ENCODE measurements at places on chromosomes 1 and 21.
A peak's percentile ranks its signal among the peaks of the same experiment; 100 is the strongest.

- no peak for DNase-seq
Measured at GRCh38 chr1:30242722-30243457, 480.5 kb downstream of the MATN1 start.

- peak; percentile 70 for DNase-seq
Measured at GRCh38 chr1:80217377-80217986, 1211.0 kb upstream of the ADGRL4 start.

DNA sequence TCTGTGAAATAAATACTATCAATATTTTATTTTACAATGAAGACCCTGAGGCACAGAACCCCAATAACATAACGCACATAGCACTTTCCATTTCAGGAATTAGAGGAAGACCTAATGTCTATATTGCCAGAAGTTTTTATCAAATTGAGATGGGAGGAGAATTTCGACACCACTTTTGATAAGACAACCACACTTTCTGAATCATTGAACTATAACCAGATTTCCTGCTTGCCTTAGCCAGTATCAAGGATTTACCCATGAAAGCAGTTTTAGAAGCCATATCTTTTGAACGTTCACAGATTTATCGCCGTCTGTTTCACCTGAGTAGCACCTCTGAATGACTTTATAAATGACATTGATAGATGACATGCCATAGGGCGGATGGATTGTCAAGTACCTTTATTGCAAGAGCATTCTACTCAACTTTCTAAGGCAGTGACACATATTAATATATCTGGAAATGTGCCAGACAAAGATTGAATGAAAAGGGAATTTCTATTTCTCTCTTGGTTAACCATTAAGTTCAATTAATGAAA is 768.4 kb downstream of the LTN1 start:
- DNase-seq = no peak

DNA sequence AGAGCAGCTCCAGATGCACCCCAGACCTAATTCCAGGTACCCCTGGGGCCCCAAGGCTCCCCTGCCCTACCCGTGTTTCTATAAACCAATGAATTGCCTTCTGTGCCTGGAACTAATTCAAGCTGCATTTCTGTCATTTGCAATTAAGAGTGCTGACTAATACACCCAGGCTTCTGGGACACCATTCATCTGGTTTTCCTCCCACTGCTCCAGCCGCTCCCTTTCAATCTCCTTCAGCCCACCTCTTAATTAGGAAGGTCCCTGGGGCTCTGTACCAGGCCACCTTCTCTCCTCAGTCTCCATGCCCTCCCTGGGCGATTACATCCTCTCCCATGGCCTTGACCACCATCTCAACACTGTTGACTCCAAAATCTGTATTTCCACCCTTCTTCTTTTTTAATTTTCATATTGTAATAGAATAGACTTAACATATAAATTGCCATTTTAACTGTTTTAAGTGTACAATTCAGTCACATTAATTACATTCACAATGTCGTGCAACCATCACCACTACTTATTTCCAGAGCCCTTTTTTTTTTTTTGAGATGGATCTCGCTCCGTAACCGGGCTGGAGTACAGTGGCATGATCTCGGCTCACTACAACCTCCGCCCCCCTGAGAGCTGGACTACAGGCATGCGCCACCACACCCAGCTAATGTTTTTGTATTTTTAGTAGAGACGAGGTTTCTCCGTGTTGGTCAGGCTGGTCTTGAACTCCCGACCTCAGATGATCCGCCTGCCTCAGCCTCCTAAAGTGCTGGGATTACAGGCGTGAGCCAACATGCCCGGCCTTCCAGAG is 9.2 kb upstream of the GJB3 start:
- no peak for DNase-seq

DNA sequence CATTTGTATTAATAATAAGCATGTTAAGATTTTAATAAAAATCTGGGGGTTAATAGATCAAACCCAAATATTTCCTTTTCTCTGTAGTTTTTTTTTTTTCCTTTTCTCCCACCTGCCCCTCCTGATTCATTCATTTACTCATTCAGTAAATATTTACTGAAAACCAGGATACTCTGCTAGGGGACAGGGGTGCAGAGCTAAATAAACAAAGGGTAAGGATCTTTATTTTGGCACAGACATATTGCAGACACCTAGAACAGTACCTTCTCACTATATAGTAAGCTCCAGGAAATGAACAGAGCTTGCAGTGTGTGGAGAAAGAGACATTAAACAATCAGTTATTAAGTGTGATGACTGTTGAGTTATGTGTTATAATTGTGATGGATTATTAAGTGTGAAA is 60.9 kb downstream of the AK5 start:
- DNase-seq = no peak

DNA sequence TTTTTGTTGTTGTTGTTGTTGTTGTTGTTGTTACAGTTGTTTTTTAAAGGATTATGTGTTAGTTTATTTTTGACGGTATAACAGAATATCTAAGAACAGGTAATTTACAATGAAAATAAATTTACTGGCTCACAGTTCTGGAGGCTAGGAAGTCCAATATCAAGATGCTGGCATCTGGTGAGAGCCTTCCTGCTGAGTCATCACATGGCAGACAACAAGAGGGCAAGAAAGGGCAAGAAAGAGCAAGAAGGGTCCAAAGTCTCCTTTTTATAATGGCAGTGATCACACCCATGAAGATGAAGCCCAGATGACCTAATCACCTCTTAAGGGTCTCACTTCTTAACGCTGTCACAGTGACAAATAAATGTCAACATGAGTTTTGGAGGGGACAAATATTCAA is 142.1 kb downstream of the NEGR1 start:
- peak; percentile 7 for DNase-seq

DNA sequence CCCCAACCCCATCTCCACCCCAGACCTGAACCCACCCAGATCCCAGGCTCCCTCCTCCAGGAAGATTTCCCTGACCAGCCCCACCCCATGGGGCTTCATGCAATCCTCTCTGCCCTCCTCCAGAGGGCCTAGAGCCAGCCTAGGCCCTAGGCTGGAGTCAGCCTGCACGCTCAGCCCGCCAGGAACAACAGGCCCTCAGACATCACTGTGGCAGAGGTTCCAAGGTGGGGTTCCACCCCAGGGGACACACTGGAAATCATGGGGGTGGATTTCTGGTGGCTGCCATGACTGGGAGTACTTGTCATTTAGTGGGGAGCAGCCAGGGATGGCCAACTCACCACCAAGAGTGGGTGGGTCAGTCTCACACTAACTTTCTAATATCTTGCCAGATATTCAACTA is 122.0 kb downstream of the GLIS1 start:
- DNase-seq = no peak

- DNase-seq = no peak
Measured at GRCh38 chr1:6867729-6868659, 82.7 kb downstream of the CAMTA1 start.

GRCh38 chr1:108828074-108828961 is 28.6 kb downstream of the AKNAD1 start:
- peak; percentile 78 for DNase-seq

- no peak for DNase-seq
Measured at GRCh38 chr1:159957824-159958268, 3.8 kb upstream of the SLAMF9 start.

- DNase-seq = no peak
Measured at GRCh38 chr1:117261424-117261785, 50.7 kb upstream of the VTCN1 start.

DNA sequence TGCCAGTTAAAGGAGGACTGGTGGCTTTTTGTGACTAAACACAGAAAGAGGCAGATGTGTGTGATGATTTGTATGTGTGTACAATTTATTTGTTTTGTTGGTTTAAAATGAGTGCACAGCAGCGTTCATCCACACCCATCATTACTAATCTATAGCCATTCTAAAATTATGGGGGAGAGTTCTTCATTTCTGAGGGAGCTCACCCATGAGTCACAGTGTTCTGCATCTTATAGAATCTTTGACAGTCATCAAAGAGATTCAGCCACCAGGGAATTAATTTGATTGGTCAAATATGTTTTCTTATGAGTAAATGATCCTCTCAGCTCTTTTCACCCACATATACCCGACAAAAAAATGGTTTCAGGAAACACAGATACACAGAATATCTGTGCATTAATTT is 147.9 kb downstream of the GREM2 start:
- no peak for DNase-seq

GRCh38 chr1:26482921-26483320 is 10.7 kb downstream of the HMGN2 start:
- DNase-seq = no peak

DNA sequence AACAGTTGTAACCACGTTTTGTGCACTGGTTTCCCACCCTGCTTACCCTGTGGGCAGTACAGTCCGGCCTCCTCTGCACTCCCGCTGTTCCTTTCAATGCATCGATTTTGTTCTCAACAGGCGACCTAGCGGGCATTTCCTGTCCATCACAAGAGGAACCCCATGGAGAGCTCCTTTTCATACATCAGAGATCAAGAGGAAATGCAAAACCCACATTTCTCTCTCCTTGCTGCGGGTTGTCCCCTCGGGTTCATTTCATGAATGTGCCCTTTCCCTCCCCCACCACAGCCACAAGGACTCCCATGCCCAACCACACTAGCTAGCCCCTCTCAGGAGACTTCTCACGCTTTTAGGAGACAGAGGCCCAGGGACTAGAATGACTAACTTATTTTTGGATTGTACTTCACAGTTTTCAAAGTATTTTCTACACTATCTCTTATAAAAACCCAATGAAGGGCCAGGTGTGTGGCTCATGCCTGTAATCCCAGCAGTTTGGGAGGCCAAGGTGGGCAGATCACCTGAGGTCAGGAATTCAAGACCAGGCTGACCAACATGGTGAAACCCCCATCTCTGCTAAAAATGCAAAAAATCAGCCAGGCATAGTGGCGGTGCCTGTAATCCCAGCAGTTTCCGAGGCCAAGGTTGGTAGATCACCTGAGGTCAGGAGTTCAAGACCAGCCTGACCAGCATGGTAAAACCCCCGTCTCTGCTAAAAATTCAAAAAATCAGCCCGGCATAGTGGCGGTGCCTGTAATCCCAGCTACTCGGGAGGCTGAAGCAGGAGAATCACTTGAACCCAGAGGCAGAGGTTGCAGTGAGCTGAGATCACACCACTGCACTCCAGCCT is 18.4 kb downstream of the ATP1A4 start:
- DNase-seq = no peak

DNA sequence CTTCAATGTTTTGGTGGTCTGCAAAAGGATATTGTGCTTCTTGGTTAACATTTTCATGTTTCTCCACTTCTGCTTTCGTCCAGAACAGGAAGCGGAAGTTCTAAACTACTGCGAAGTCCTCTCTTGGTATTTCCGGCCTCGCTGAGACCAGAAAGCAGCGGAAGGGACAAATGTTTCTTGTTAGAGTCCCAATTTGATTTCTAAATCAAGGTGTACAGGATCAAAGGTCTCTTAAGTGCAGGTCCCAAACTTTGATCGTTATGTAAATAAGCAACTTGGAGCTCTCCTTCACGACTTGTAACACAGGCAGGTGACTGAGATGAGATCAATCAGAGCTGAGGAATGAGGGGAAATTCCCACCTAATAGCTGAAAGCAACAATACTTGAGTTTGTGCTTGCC is 40.1 kb upstream of the HMCN1 start:
- no peak for DNase-seq
